ENCODE measurements at places on chromosomes 2 and 18.

DNA sequence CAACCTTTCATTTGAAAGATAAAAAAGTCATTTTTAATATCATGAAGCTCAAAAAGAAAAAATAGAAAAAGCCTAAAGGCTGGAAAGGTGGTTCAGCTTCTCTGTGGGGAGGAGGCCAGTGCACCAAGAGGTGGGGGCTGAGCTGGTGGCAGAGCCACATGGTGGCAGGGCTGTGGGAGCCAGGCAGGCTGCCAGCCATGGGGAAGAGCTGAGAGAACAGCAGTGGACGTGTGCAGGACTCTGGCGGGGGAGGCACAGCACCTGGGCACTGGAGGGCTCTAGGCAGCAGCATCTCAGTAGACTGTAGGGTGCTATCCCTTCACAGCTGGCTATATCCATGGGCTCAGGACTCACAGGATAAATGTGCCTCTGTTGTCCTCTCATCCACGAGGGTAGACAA, 47.8 kb downstream of the STK25 start:
- DNase-seq: no peak

- DNase-seq: peak; percentile 64
Measured at GRCh38 chr2:11775384-11775783, 29.0 kb downstream of the LPIN1 start.

DNA sequence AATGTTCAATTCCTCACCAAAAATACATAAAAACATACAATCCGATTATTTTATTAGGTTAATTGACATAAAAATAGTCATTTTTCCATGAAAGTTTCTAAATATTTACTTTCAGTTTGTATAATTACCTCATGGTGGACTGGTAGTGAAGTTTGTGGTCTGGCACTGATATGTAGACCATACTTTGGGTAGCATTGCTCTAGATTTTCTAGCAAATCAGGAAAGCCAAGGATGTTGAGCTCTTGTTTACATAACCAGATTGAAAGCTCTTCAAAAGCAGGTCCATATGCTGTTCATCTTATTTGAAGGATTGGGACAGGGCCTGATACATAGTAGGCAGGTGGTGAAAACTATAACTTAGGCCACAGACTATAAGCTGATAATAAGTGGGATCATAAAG, 61.8 kb downstream of the COMMD1 start:
- no peak for DNase-seq

DNA sequence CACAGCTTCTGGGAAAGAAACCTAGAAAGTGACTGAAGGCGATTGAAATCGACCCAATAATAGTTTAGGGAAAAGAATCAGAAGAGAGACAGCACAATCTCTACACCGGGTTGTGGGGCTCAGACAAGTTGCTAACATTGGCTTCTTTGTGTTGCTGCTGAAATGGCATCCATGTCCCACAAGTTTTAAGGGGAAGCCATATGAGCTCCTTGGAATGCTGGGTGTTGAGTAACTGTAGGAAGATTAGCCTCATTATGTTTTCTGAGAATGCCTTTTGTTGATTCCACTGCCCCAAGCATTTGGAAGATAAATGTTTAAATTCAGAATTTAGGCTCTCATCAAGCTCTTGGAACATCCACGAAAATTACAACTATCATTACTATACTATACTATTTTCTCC, 73.4 kb upstream of the NEUROD1 start:
- no peak for DNase-seq

- no peak for DNase-seq
Measured at GRCh38 chr2:43341959-43342757, 115.8 kb upstream of the ZFP36L2 start.

- DNase-seq: peak; percentile 70
Measured at GRCh38 chr2:223563462-223563861, 38.7 kb downstream of the SCG2 start.

DNA sequence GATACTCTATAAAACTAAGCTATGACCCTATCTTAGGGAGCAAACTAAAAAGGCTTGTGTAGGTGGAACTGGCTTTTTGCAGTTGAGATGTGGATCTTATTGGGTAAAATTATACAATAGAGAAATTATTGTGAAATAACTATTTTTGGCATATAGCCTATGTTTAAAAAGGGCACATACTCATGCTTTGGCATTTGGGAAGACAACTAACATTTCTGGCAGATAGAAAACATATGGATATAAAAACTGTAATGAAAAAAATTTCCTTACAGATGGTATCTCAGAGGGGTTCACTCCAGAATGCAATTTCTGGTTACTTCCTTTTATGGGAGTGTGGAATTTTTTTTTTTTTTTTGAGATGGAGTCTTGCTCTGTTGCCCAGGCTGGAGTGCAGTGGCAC, 120.1 kb upstream of the CCDC195 start:
- DNase-seq: peak; percentile 64

DNA sequence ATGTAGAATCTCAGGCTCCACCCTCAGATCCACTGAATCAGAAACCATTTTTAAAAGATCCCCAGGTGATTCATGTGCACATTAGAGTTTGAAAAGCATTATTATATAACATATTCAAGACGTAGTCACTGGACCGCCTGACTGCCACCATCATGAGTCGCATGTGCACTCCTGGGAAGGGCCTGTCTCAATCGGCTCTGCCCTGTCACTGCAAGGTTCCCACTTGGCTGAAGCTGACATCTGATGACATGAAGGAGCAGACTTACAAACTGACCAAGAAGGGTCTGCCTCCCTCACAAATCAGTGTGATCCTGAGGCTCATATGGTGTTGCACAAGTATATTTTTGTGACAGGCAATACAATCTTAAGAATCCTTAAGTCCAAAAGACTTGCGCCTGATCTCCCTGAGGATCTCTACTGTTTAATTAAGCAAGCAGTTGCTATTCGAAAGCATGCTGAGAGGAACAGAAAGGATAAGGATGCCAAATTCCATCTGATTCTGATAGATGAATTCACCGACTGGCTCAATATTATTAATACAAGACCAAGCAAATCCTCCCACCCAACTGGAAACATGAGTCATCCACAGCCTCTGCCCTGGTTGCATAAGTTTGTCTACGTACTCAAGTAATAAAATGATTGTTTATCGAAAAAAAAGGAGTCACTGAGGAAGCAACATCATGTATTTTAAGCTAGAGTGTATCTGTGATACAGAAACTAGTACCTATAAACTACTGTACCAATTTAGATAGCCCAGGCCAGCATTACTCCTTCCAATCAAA, 26.2 kb downstream of the ATAD2B start:
- DNase-seq: peak; percentile 86

- DNase-seq: no peak
Measured at GRCh38 chr2:230874456-230874855, 9.7 kb downstream of the ITM2C start.

- no peak for DNase-seq
Measured at GRCh38 chr2:112607680-112608438, 23.4 kb downstream of the CHCHD5 start.

DNA sequence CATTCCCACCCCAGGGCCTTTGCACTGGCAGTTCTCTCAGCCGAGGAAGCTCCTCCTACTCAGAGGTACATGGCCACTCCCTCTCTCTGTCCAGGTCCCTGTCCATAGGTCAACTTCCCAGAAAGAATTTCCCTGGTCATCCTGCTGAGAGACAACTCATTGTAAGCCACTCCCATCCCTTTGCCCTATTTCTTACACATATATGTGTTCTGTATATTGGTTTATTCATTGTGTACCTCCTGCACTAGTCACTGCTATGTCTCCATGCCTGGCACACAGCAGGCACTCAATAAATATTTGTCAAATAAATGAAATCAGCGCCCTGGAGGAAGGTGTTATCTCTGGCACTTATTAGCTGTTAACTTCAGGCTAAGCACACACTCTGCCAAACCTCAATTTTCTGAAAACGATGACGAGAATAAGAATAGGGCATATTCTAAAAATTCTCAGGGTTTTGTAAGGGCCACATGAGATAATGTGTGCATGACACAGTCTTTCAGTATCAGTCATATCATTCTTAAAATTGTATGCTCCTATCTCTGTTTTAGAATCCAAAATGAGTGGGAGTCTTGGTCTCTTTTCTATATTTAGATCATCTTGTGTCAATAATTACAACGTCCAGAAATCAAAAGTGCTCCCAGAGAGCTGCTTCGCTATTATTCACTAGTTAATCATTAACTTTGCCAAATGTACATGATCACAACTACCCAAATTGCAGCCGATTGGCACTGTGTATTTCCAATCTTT, 198.0 kb downstream of the ALK start:
- DNase-seq: no peak

DNA sequence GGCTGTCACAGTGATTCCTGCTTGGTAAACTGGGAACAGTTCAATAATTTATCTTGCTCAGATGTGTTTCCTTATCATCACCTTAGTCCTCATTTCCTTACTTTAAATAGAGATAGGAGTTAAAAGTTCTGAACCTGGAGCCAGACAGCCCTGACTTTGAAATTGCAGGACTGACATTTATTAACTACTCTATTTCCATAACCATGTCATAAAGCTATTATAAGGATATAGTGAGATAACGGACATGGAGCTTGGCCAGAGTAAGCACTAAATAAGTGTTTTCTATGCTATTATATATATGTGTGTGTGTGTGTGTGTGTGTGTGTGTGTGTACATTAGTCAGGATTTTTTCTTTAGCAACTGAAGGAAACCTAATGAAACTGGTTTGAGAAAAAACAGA, 13.1 kb downstream of the NT5DC4 start:
- DNase-seq: no peak

GRCh38 chr2:192444286-192444838, 249.6 kb upstream of the TMEFF2 start:
- no peak for DNase-seq

DNA sequence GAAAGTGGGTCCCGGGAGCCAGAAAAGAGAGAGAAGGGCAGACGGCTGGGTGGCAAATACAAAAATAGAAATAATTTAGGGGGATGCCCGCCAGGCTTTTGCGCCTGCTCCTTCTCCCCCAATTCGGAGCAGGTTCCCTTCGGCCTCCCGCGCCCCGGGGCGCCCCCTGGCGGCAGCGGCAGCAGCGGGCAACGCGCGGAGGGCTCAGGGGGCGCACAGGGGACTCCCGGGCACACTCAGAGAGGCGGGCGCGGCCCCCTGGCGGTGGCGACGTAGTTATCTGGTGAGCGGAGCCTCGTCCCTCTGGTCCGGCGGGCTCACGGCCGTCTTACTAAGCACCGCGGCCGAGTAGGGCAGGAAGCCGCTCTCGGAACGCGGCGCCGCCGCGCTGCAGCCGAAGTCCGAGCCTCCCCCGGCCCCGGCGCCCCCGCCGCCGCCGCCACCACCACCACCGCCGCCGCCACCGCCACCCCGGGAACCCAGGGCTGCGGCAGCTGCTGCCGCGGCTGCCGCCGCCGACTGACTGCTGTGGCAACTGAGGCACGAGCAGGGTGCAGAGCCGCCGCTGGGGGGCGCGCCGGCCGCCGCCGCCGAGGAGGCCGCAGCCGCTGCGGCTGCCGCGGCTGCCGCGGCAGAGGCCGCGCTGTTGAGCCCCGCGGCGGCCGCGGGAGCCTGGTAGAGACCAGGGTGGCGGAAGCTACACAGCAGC, 3.8 kb downstream of the EVX2 start:
- DNase-seq: peak; percentile 59

DNA sequence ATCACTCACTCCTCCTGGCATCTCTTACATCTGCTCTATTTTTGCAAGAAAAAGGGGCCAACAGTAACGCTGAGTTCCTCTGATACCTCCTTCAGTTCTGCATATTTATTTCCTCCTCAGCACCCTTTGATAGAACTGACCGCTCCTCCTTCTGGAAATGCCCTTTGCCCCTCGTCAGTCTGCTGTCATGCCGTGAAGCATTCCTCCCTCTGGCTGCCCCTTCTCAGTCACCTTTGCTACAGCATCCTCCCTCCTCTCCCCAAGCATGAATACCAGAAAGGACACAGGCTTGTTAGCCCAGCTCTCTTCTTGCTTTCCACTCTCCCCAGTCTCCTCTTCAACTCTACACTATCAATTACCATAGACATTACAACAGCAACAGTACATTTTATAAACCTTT, 135.4 kb downstream of the NBAS start:
- no peak for DNase-seq

DNA sequence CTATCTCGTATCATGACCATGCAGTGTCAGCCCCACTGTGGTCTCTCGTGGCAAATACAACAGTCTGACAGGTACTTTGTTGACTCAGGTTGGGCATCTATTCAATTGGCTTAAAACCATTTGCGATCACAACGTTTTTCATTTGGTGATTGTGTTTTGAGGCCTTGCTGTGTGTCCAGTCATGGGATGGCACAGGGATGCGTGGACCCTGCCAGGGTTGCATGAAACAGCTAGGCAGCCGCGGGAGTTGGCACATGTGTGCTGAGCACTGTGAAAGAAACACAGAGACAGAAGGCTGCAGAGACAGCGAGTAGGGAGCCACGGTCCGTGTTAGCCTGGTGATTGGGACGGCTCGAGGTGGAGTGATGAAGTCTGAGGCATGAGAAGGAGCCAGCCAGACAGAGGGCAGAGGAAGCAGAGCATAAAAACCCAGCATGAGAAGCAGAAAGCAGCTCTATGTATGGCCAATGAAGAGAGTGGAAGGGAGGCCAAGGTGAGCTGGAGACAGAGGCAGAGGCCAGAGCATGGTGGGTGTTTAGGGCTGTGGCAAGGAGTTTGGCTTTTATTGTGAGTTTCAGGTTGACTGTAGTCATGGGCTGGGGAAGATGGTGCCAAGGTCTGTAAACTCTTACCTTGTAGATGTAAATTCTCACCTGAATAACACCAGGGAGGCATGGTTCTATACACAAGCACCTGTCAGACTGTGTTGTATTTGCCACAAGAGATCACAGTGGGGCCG, 31.8 kb upstream of the IL1R1 start:
- no peak for DNase-seq

GRCh38 chr2:86441882-86442641, 891 bp downstream of the KDM3A start:
- peak; percentile 62 for DNase-seq

GRCh38 chr2:60706021-60706420, 50.0 kb upstream of the PAPOLG start:
- no peak for DNase-seq

- DNase-seq: no peak
Measured at GRCh38 chr18:48310353-48310752, 98.8 kb downstream of the ZBTB7C start.

DNA sequence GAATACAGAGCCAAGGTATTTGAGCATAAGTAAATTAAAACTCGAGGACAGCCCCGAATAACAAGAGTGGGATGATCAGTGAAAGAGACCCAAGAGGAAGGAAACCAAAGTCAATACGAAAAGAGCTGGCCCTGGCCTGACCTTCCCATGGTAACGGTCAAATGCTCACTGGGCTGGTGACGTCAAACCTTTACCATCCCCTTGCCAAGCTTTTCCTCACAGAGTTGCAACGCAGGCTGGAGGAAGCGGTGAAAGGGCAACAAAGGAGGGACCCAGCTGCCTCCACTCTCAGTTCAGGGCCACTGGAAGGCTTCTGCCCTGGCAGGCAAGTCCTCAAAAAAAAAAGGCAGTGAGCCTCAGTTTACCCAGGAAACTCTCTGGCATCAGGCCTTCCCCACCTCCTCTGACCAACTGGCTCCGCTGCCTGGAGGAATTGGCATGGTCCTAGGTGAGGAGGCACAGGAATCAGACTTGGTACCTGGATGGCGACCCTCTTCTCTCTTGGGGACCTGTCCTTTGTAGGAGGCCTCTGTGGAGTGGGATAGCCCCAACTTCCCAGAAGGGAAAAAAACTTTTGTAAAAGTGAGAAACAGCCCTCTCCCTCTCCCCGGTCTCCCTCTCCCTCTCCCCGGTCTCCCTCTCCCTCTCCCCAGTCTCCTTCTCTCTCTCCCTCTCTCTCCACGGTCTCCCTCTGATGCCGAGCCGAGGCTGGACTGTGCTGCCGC, 212.4 kb downstream of the ANAPC1 start:
- DNase-seq: no peak

- DNase-seq: peak; percentile 19
Measured at GRCh38 chr18:72086421-72086820, 457.7 kb downstream of the CBLN2 start.

Data from fibroblast of skin of right quadriceps (primary cell).